Activated naive CD4-positive, alpha-beta T cell treated with anti-CD3 and anti-CD28 coated beads for 36 hours (primary cell): ENCODE measurements at places on chromosomes 2 and 18. TPM values are rescaled to one million over a fixed set of nuclear protein-coding genes. Genes with fewer than 3 reads are reported as not detected.

The VWC2L gene
- total RNA-seq = not detected

The BOLL gene
- not detected for total RNA-seq

The TNFRSF11A gene
- 3.5 TPM for total RNA-seq

The GPR39 gene
- not detected for total RNA-seq

- H3K27me3 ChIP-seq = no peaks in the 10 kb centered on the region
These were observed 402.2 kb downstream of the NCKAP5 start for GRCh38 chr2:133166031-133166430.

- no peaks in the 10 kb centered on the region for H3K27me3 ChIP-seq
- H3K4me3 ChIP-seq = no peak overlapping the region
- H3K4me1 ChIP-seq = peaks cover 2% of the 10 kb centered on the region
- no peaks in the 10 kb centered on the region for H3K36me3 ChIP-seq
- no peak for DNase-seq
- no peak overlapping the region for H3K27ac ChIP-seq
These were observed 459.2 kb upstream of the ACVR2A start for GRCh38 chr2:147385600-147385999.

- H3K4me3 ChIP-seq = no peak overlapping the region
- no peak for DNase-seq
- no peaks in the 10 kb centered on the region for H3K4me1 ChIP-seq
- no peaks in the 10 kb centered on the region for H3K27me3 ChIP-seq
- no peak overlapping the region for H3K27ac ChIP-seq
- H3K36me3 ChIP-seq = peaks cover 11% of the 10 kb centered on the region
These were observed 94.3 kb downstream of the DGKD start for GRCh38 chr2:233448575-233448974.
